ENCODE measurements at places on chromosomes 7 and 10.

- DNase-seq = peak; percentile 67
Observed at GRCh38 chr10:86688398-86688921, 20.1 kb downstream of the LDB3 start.

DNA sequence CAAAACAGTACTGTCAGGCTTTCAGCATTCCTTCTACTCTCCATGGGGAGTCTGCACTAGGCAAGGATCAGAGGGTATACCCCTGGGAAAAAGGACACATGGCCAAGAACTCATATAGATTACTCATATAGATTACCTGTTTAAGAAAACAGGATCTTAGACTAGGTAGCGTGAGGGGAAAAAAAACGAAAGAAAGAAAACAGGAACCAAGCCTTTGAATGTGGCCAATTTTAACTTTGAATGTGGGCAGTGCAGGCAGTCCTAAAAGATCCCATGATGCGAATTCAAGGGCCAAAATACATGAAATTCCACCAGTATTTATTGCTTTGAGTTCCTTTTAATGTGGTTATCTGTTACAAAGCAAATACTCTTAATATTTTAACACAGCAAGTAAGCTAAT lies 108.6 kb upstream of the TAC1 start:
- no peak for DNase-seq

GRCh38 chr7:132878204-132878919 lies 203.5 kb downstream of the CHCHD3 start:
- peak; percentile 55 for DNase-seq

DNA sequence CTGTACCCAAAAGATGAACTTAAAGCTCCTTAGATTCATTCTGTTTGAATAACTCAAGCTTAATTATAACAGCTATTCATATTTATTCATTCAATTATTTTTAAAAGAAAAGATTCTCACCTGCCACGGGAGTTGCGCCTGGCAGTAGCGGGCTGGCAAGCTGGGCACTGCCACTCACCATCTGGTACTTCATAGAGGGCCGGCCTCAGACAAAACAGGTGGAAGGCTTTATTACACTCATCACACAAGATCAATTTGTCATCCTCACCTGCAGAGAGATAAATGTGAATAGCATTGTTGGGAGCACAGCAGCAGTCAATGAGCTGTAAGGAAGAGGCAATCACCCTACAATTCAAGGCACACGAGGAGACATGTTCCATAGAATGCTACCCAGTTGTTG lies 15.8 kb downstream of the FZD9 start:
- DNase-seq = peak; percentile 78

DNA sequence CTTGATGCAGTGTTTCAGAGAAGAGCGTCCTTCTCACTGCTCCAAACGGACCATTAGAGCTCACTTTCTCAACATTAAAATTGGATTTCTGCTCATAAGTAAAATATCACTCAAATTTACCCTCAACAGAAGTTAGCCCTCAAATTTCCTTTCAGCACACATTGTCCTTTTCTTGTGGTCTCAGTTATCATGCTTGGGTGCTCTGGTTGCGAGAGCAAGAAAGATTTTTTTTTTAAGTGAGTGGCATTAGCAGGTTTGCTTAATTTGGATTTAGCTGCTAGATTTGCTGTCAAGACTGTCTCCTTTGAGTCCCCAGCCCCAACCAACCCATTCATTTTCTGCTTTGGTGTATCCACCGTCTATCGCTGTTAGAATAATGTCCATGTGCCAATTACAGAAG lies 2.6 kb upstream of the CH25H start:
- DNase-seq = no peak

- DNase-seq = peak; percentile 95
Observed at GRCh38 chr7:30162622-30163124, 27.9 kb downstream of the MTURN start.

Measured in NCI-H1417 (cell line).